ENCODE measurements at places on chromosomes 16 and 17.
A peak's percentile ranks its signal among the peaks of the same experiment; 100 is the strongest.

- DNase-seq: no peak
Measured at GRCh38 chr16:88888461-88889387, 22.3 kb upstream of the PABPN1L start.

DNA sequence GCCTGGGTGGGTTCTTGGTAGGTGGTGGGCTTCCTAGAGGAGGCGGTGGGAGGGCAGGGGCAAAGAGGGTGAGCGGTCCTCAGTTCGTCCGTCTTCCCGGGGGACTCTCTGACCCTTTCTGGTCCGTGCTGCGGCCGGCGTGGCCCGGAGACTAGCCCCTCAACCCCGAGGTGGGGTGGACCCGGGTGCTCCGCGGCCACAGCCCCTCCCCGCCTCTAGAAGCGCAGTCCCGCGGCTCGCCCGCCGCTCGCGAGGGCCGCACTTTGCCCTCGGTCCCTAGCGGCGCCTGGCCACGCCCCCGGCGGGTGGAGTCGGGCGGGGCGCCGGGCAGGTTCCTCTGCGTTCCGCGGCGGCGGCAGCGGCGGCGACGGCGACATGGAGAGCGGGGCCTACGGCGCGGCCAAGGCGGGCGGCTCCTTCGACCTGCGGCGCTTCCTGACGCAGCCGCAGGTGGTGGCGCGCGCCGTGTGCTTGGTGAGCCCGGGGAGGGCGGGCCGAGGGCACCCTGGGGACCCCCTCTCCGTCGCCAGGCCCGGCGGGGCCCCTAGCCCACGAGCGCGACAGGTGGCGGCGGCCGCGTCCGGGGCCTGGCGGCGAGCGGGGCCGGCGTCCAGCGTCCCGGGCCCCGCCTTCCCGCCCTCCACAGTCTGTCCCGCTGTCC is at the start of gene SYNGR2:
TSS of gene SYNGR2 (plus strand) at position 340 of the 661 bp plus-strand sequence. CDS start at position 376, 36 bp downstream.
- DNase-seq: peak; percentile 88

- no peak for DNase-seq
Measured at GRCh38 chr17:16211590-16211989, 3.7 kb downstream of the NCOR1 start.

- DNase-seq: no peak
Measured at GRCh38 chr17:36683387-36683786, 82.0 kb downstream of the MRM1 start.

- DNase-seq: no peak
Measured at GRCh38 chr17:34879146-34879545, 82.1 kb downstream of the CCT6B start.

- no peak for DNase-seq
Measured at GRCh38 chr17:73713136-73713535, 68.9 kb upstream of the SDK2 start.

DNA sequence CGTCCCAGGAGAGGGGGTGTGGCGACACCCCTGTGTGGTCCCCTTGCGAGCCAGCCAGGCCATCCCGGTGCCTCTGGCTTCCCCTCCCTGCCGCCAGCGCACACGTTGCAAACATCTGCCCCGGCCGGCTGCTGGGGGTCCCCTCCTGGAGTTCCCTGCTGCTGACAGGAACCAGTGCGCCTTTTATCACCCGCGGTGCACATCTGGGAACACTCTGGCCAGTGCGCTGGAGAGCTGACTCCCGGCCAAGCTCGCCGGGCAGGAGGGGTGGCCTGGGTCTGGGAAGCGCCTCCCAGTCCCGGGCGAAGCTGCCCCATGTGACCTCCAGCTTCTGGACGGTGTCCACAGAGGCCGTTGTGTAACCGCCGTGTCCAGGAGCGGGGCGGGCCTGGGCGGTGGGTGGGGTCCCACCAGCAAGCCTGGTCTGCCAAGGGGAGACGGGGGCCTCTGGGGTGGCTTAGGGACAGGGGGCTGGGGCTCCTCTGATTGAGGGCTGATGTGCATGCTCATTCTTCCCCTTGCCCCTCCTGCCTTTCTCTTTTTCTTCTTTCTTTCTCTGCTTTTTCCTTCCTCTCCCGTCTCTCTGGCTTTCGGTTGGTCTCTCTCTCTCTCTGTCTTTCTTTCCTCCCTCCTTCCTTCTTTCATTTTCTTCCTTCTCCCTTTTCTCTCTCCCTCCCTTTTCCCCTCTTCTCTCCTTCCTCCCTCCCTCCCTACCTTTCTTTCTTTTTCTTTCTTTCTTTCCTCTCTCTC is 25.2 kb upstream of the CIBAR2 start:
- no peak for DNase-seq

- no peak for DNase-seq
Measured at GRCh38 chr16:9966569-9967157, 215.6 kb downstream of the GRIN2A start.

DNA sequence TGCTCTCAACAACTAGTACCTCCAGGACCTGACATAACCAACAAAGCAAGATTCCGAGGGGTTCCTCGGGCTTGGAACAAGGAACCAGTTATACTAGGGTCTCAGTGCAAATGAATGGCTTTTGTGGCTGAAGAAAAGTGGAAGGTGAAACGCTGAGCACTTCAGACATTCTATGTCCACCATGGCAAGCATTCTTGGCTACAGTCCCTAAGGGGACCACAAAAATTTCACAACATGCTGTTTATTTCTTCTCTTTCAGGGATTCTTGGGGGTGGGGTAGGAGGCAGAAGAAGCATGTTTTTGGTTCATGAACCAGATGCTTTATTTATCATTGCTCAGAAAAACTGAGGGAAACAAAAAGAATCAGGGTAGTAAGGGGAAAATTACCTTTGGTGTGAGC is 479.9 kb upstream of the CDH11 start:
- DNase-seq: no peak

DNA sequence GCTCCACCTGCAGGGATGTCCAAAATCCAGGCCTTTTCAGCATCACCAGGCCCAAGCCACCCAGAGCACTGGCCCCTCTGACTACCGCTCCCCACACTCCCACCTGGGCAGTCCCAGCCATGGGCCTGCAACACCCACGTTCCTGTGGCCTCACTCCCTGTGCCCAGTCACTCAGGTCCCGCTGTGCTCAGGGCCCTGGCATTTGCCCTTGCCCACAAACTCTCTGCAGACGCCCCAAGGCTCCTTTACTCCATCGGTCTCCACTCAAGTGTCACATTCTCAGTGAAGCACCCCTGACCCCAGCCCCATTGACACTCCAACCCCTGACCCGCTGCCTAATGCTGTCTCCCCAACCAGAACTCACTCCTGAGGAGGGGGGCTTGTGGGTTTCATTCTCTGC is 23.6 kb downstream of the MPG start:
- no peak for DNase-seq

DNA sequence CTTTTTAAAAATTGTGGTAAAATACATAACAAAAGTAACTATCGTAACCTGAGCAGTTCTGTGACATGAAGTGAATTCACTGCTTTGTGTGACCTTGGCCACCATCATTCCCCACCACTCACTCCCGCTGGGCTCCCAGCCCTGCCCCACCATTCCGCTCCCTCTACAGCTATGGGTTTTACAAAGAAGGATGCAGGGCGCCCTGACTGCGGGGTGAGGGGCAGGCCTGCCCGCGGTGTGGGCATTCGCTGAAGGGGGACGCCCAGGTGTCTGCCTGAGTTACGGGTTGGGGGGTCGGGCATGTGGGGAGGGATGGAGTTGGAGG is at the start of gene CEMP1:
TSS of gene CEMP1 (minus strand) at position 38 of the 325 bp plus-strand sequence. CDS start 335 bp downstream, outside the sequence.
- no peak for DNase-seq

DNA sequence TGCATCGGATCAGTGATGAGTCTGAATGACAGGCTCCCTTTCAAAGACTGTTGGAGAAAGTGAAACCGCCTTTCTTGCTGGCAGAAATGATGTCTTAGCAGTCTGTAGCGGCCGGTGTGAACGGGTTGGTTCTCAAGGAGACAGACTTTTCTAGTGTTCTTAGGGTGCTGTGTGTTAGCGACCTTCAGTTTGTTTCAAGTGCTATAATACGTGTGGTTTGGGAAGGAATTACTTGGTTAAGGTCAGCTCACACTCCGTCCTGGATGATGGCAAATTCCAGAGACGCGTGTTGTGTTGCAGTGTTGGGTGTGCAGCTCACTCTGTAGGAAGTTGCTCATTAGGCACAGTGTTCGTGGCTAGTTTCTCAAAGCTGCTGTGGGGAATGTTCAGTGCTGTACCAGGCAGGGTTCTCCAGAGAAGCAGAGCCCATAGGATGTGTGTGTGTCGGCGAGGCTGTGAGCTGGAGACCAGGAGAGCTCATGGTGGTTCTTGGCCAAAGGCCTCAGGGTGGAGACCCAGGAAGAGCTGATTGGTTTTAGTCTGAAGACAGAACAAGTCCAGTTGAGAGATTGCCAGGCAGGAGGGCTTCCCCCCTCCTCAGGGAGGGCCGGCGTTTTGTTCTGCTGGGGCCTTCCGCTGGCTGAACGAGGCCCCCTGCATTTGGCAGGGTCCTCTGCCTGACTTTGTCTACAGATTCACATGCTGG is 37.6 kb downstream of the ZNF750 start:
- no peak for DNase-seq

- no peak for DNase-seq
Measured at GRCh38 chr17:27390540-27390939, 65.7 kb upstream of the KSR1 start.

GRCh38 chr16:56990407-56991286 is 1.3 kb downstream of the NLRC5 start:
- no peak for DNase-seq

DNA sequence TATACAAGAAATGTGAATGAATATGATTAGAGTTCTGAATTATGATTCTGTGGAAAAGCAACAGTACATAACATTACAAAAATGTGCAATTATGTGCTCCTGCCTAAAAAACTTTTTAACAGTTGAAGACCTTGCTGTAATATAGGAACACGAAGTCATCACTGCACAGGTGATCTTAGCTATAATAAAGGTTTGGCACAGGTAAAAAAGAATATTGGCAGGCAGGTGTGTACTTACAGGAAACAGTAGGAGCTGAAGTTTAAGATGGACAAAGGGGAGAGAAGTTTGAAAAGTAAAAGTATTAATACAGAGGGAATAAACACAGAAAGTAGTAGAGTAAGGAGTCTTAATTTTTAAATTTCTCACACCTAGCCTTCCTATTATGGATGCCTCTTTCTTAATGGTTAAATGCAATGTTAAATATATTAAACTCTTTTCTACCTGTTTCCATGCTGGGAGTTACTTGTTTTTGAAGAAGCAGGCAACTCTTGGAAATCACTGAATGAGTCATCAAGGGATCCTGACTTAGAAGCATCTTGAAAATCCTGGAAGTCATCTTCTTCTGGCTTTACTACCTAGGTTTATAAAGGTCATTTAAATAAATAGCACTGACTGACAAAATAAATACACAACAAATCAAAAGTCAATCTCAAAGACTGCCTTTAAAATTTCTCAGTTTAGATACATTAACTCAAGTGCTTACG is 40.7 kb downstream of the SYNRG start:
- DNase-seq: no peak

DNA sequence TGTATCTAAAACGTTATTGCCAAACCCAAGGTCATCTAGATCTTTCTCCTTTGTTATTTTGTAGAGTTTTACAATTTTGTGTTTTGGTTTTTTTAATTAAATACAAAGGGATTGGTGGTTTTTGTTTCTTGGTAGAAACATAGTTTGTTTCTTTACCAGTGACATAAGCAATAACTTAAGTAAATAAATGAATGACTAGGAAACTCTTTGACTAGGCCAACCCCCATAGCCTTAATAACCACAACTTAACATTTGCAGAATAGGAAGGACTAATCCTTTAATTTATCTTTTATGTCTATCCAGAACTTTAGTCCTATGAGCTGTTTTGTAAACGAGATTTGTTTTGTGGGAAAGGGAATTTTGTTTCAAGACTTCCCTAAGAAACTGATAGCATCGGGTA is 162.5 kb downstream of the PRKCA start:
- DNase-seq: no peak

GRCh38 chr16:81837312-81837751 is 58.2 kb downstream of the PLCG2 start:
- DNase-seq: no peak

DNA sequence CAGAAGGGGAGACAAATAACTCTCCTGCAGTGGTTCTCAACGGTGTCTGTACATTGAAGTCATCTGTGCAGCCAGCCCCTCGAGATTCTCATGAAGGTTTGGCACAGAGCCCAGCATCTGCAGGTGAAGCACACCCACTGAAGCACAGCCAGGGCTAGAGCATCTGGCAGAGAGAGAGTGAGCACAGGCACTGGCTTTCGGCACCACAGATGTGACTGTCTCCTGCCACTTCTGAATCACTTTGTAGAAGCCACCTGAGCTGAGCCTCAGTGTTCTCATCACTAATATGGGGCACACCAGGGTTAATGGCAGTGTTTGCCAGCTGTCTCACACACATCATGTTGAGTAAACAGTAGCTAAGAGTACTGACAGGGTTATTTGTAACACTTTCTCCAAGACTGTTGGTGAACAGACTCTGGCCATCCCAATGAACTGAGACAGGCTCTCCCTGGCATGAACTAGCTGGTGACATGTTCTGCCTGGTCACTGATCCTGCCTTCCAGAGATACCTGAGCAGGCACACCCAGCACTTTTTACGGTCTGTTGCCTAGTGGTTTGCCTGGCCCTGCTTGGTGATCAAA is 10.9 kb downstream of the HSPB9 start:
- DNase-seq: no peak

DNA sequence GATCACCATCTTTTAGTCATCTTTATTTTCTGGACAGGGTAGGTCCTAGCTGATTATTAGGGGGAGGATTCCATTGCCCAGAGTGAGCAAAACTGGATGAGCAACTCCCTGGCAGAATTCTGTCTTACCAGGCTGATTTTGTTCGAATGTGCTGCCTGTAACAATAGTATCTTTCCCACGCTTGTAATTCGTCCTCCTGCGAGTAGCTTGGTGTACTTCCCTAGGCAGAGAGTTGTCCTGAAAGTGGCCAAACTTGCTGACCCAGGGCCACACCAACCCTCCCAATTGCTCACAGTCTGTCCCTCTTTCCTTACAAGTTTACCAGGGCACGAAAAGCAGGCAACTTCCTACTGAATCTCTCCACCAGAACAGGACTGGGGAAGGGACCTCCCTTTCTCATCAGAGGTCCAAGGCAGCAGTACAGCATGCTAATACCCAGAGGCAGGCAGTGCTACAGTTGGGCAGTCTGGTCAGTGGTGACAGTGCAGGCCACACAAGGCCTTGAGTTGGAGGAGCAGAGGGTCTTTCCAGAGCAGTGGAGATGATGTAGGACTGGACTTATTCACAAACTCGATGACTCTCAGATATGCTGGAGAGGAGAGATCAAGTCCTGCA is 67.8 kb upstream of the NLK start:
- DNase-seq: no peak
